Activated CD8-positive, alpha-beta T cell treated with anti-CD3 and anti-CD28 coated beads, Interleukin-2, amount 10 ng/mL, durations not matched to agents 7 days and 5 days (primary cell): ENCODE measurements at places on chromosomes 7 and 10.

GRCh38 chr10:114188001-114188400 is 8.8 kb downstream of the TDRD1 start:
- no peak for DNase-seq

DNA sequence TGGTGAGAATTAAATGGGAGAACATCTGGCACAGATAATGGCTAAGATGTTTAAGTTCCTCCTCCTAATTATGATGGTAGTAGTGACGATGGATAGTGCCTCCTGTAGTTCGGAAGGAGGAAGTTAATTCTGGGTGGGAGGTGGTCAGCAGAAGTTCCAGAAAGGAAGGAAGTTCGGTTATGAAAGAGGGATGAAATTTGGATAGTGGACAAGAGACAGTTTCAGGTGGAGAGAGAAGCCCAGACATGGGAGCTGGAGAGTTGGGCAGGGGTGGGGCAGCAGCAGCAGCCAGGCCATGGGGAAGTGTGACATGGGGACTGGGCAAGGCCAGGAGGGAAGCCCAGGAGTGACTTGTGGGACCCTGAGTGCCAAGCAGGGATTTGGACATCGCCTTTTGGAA is 99.5 kb downstream of the CCNY start:
- no peak for DNase-seq

GRCh38 chr10:114766470-114766869 is 55.1 kb upstream of the FHIP2A start:
- no peak for DNase-seq

- DNase-seq: no peak
These were observed 570.1 kb upstream of the MGMT start for GRCh38 chr10:128896963-128897362.

GRCh38 chr7:139730746-139731612 is 46.8 kb downstream of the HIPK2 start:
- no peak for DNase-seq

DNA sequence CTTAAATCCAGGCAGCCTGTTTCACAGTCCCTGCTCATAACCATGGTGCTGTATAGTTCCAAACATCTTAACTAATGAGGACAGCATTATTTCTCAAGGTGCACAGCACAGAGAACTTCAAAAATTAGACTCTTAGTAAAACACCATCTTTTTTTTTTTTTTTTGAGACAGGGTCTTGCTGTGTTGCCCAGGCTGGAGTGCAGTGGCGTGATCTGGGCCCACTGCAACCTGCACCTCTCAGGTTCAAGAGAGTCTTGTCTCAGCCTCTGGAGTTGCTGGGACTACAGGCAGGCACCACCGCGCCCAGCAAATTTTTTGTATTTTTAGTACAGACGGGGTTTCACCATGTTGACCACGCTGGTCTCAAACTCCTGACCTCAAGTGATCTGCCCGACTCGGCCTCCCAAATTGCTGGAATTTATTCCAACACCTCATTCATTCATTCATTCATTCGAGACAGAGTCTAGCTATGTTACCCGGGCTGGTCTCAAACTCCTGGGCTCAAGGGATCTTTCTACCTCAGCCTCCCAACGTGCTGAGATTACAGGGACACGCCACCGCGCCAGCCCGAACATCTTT is 507 bp upstream of the TMEM254 start:
- DNase-seq: no peak

- no peak for DNase-seq
These were observed 35.3 kb upstream of the DPYSL4 start for GRCh38 chr10:132151286-132151950.
